ENCODE measurements at places on chromosomes 1 and 21.

GRCh38 chr1:27395441-27396195, 3.2 kb downstream of the GPR3 start:
- no peak for DNase-seq

DNA sequence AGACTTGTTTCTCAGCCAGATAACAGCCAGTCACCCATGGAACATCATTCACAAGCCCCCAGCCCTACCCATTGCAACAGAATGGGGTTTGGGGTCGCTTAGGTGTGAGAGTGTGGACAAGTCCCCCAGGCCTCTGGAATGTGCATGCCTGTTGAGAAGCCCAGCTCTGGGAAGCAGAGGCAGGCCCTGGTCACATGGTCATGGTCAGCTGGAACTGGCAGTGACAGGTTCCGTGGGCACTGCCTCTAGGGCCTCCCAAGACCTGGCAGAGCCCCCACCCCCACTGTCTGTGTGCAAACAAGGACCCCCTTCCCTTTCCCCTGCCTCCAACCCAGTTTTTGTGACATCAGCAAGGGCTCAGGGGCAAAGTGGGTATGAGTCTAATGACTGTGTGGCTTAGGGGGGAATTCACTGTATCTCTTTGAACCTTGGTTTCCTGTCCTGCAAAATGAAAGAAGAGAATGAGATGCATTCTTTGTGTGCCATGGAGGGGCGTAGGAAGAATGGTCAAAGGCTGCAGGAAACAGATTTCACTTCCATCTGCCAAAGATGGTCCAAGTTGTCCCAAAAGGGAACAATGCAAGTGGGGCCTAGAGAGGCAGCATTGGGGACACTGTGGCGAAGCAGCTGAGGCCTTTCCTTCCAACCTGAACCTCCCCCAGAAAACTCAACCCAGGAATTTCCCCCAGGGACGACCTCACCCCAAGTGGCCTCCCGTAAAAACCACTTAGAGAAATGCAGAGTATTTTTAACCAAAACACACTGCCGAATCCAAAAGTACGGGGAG, 34.7 kb upstream of the SELENON start:
- DNase-seq = no peak

GRCh38 chr1:110460253-110461220, 9.6 kb downstream of the PROK1 start:
- DNase-seq = no peak

GRCh38 chr1:20347699-20348098, 57.0 kb downstream of the VWA5B1 start:
- DNase-seq = no peak

DNA sequence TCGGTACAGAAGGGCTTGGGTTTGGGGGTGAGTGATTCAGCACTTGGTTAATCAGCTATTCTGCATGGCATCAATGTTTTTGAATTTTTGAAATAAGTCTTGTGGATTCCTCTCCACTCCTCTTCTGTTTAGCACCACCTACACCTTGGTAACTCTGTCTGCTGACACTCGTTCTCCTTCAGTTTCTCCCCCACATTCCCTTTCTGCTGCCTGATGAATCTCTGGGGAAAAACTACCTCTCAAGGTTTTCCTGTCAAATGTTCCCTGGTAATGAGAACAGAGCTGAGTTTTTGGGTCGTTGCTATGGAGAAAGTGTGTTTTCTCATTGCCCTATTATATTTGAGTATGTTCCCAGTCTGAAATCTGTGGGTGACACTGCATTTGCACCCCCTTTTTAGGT, 108.2 kb downstream of the GABPA start:
- DNase-seq = no peak

DNA sequence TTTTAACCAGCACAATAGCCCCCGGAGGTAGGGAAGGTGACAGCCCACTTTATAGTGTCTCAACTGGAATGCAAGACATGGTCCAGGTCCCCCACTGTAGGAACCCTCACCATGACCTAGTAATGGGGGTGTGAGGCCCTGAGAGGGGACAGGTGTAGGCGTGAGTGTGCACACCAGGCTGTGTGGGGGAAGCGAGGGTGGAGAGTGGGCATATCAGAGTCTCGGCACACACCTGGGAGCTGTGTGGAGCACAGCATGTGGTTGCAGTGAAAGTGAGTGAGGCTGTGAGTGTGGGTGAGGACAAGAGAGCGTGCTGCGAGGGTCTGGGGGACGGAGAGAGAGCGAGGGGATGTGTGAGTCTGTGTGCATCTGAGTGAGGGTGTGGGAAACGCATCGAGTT, 17.1 kb upstream of the RSPO1 start:
- DNase-seq = no peak

- no peak for DNase-seq
These were observed 77.7 kb upstream of the DIRAS3 start for GRCh38 chr1:68128157-68128556.

- DNase-seq = no peak
These were observed 20.2 kb downstream of the C1orf174 start for GRCh38 chr1:3879787-3880428.

DNA sequence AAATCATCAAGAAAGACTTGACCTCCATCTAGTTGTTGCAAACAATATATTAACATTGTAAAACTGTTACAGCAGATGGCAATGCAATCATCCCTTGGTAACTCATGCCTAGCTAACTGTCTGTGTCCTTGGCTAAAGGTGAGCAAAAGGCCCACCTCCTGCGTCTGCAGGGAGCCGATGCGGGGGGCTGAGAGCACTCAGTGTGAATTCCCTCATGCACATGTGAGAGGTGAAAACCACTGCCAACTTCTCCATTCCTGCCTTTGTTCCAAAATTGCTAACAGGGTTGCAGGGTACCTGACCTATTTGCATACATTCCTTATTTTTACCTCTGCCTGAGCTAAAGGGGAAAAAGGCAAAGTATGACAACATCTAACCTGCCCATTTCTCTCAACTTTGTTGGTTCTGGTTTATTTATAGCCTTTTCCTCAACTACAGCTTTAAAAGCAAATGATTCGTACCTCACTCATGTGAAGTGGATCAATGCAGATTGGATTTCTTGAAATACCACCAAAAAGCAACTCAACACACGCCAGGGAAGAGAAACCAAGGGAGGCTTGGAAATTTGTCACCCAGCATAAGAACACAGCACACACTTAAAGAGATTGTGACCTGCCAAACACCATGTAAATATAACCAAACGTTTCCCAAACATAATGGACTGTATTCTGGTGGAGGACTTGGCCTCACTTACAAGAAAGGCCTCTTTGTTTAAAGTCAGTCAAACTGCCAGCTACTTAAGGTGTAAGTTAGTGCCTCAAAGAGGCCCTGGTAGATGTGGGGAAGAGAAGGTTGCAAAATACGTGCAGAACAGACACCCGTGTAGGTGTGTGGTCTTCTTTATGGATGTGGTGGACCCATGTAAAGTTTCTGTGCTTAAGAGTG, 651.0 kb downstream of the SMYD3 start:
- no peak for DNase-seq

GRCh38 chr1:118333601-118334210, 148.7 kb upstream of the SPAG17 start:
- no peak for DNase-seq

GRCh38 chr21:41840880-41841279, 38.3 kb downstream of the PRDM15 start:
- DNase-seq = no peak

DNA sequence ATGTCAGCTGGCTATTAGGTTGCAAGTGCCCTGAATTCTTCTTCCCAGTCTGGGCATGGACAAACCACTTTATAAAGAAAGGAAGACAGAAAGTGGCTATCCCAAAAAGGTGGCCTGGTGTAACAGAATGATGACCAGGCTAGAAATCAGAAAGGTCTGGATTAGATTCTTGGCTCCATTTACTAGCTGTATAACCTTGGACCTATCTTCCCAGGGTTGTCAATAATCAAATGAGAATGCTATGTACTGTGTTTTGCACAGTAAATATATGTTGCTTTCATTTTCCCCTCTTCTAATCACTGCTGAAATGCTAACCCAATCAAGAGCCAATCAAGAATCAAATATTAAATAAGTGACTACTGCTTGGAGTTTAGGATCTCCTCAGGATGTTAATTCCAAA, 20.4 kb downstream of the RNF19B start:
- DNase-seq = no peak

- DNase-seq = no peak
These were observed 34.1 kb downstream of the BMP8A start for GRCh38 chr1:39525366-39526165.

DNA sequence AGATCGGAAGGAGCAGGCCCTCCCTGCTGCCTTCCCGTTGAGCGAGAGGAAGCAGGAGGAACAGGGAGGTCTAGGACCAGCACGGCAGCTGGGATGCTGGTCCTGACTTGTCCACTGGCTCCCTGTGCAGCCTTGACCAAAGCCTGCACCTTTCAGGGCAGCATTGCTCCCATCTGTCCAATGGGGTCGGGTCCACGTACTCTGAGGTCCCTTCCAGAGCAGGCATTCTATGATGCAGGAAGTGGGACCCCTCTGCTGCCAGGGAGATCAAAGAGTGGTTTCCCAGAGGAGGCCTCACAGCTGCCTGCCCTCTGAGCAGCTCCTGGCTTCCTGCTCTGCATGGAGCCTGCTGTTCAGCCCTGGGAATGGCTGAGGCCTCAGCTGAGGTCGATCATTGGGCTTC, 21.7 kb upstream of the ZNF362 start:
- no peak for DNase-seq

GRCh38 chr1:1479547-1480487, 8.3 kb downstream of the ATAD3B start:
- DNase-seq = no peak

DNA sequence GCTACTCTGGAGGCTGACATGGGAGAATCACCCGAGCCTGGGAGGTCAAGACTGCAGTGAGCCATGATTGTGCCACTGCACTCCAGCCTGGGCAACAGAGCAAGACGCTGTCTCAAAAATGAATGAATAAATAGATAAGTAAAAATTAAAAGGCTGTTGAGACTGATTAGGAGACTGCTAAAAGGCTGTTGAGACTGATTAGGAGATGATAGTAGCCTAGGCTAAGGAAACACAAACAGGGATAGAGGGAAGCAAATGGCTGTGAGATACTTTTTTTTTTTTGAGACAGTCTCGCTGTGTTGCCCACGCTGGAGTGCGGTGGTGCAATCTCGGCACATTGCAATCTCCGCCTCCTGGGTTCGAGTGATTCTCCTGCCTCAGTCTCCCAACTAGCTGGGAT, 28.4 kb downstream of the PRPF38A start:
- DNase-seq = no peak

- DNase-seq = no peak
These were observed 19.7 kb downstream of the BTG2 start for GRCh38 chr1:203325026-203325417.

DNA sequence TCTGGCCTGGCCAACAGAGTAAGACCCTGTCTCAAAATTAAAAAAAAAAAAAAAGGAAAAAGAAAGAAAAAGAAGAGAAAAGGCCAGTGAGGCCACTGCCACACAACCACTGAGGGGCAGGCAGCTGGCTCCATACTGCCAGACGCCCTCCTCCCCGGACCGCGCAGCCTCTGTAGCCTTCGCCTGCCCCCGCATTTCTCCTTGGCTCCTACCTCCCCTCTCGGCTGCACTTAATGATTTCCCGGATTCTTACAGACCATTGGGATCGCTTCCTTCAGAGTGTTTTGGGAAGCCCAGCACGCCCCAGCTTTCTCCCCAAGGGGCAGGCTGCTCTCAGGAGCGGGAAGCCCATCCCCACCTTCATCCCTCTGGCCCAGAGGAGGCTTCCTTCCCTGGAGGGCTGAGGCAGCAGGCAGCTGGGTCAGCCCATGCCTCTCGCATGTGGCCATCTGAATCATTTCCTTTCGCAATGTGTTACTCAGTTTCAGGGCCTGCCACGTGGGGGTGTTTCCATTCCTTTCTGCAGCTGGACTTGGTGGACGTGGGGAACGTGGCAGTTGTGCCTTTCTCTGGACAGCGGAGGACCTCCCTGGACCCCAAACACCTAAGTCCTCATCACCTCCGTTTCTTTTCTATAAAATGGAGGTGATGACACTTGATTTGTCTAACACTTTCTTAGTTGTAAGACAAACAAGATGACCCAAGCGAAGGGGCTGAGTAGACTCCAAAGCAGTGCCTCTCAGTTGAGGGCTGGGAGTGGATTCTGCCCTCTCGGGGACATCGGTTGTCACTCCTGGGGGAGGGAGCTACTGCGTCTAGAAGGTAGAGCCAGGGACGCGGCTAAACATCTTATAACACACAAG, 2.3 kb downstream of the SLC2A5 start:
- no peak for DNase-seq

DNA sequence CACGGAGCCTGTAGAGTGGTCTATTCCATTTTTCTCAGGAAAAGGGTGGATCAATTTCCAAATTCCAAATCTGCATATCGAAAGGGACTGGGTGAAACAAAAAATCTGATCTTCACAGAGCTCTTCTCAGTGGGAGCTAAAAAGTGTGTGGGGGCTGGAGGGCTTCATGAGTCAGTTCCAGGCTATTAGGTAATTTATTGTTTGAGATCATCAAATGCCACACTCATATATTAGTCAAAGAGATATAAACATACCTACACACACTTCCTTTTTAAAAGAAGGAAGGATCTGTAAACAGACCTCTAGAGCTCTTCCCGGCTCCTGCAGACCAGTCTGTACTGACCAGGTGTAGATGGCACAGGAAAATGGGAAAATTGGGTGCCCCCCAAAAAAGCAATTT, 175.4 kb downstream of the ZBTB18 start:
- DNase-seq = no peak

DNA sequence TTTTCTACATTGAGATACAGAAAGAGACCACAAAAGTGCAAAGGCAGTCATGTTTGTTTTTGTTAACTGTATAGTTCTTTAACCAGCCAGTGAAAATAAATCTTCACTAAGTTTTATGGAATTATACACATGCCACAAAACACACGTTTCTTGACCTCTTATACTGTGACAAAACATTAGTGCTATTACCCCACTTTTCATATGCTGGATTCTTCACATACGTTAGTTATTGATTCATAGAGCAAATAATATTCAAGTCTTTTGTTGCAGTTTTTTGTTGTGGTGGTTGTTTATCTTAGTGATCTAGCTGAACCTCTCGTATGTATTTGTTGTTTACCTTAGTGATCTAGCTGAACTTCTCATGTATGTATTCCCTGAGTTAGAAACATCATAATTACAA, 28.0 kb downstream of the LYPLAL1 start:
- DNase-seq = no peak

- DNase-seq = no peak
These were observed at the start of gene TRIM46 for GRCh38 chr1:155173478-155174323. TSS of gene TRIM46 (plus strand) at chr1:155173849. CDS start at chr1:155173967, 118 bp downstream.

- no peak for DNase-seq
These were observed 658.3 kb downstream of the PTPRC start for GRCh38 chr1:199297174-199297573.

DNA sequence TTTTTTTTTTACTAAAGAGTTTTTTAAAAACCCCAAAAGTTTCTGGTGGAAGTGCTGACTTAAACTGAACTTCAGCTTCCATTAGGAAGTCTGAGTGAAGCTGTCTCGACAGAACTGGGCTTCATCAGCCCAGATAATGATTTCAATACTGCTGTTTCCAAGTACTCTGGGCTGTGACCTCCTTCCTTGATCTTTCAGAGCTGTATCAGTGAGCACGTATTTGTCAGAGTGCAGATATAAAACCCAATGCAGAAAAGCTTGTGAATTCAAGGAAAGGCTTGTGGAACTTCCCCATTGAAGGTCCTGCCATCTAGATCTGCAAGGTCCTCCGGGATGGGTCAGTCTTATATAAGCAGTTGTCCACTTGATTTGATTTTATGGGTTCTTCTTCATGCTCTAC, 50.1 kb upstream of the RGS21 start:
- DNase-seq = no peak

Measured in cerebellar nuclear complex (tissue), 1 donor.